A549 treated with DMSO at 1 μM for 4 hours (cell line): ENCODE measurements at places on chromosomes 5 and 9. TPM values are rescaled to one million over a fixed set of nuclear protein-coding genes. Genes with fewer than 3 reads are reported as not detected.

The LHX3 gene
- total RNA-seq, result 0.05 to 0.13 TPM (median 0.09 TPM) in 5 replicates

The IL4 gene
- not detected in 5 replicates for total RNA-seq

The POLR3G gene
- total RNA-seq, result 15.2 to 18.8 TPM (median 16.0 TPM) in 5 replicates

The OR13C9 gene
- not detected in 5 replicates for total RNA-seq

The SPATA31E1 gene
- 0.04 TPM in 1 of 5 replicates, not detected in the others for total RNA-seq

The PCDHB7 gene
- total RNA-seq, result not detected in 5 replicates

The C9orf50 gene
- total RNA-seq, result 0.08 TPM in 1 of 5 replicates, not detected in the others

The OR1Q1 gene
- not detected in 5 replicates for total RNA-seq

The CATSPER3 gene
- total RNA-seq, result 0.17 to 0.63 TPM (median 0.47 TPM) in 5 replicates

The GFI1B gene
- total RNA-seq, result 0.06 to 0.15 TPM (median 0.06 TPM) in 3 of 5 replicates, not detected in the others

The SLC27A6 gene
- 0.03 TPM in 1 of 5 replicates, not detected in the others for total RNA-seq

The ANKHD1 gene
- total RNA-seq, result 50.2 to 59.9 TPM (median 54.6 TPM) in 5 replicates

The LCNL1 gene
- total RNA-seq, result 0.02 to 0.10 TPM (median 0.05 TPM) in 3 of 5 replicates, not detected in the others

The PCA3 gene
- total RNA-seq, result not detected in 5 replicates

The C9orf153 gene
- total RNA-seq, result 0.14 to 0.65 TPM (median 0.26 TPM) in 3 of 5 replicates, not detected in the others

The IRX2 gene
- 1.1 to 1.7 TPM (median 1.4 TPM) in 5 replicates for total RNA-seq

The PTGER4 gene
- 0.69 to 0.94 TPM (median 0.80 TPM) in 5 replicates for total RNA-seq

The TUSC1 gene
- 3.8 to 8.6 TPM (median 7.6 TPM) in 5 replicates for total RNA-seq

The TEK gene
- total RNA-seq, result 0.05 to 0.15 TPM (median 0.07 TPM) in 5 replicates

The SCGB3A2 gene
- total RNA-seq, result not detected in 5 replicates

The TAF11L5 gene
- not detected in 5 replicates for total RNA-seq

The ZNF474 gene
- 0.14 to 0.48 TPM (median 0.44 TPM) in 5 replicates for total RNA-seq

The PCDHB8 gene
- total RNA-seq, result 0.24 to 0.35 TPM (median 0.29 TPM) in 5 replicates

The FAM81B gene
- total RNA-seq, result not detected in 5 replicates

The CCNJL gene
- total RNA-seq, result 11.2 to 14.0 TPM (median 12.4 TPM) in 5 replicates

The CLIC3 gene
- 2.2 to 2.7 TPM (median 2.6 TPM) in 5 replicates for total RNA-seq

The PCDHB11 gene
- 0.07 to 0.12 TPM (median 0.11 TPM) in 3 of 5 replicates, not detected in the others for total RNA-seq

The ZFP62 gene
- total RNA-seq, result 7.4 to 12.0 TPM (median 10.1 TPM) in 5 replicates

The DMRT2 gene
- 0.09 to 0.10 TPM in 2 of 5 replicates, not detected in the others for total RNA-seq

The CRB2 gene
- total RNA-seq, result 0.04 to 0.12 TPM (median 0.07 TPM) in 5 replicates

The SLC36A3 gene
- not detected in 5 replicates for total RNA-seq

The MSX2 gene
- total RNA-seq, result 5.2 to 6.7 TPM (median 5.5 TPM) in 5 replicates

The SPATA31A3 gene
- total RNA-seq, result not detected in 5 replicates

The PCAT7 gene
- total RNA-seq, result 0.66 to 1.2 TPM (median 0.92 TPM) in 5 replicates

The SH3TC2 gene
- 0.21 to 0.84 TPM (median 0.31 TPM) in 5 replicates for total RNA-seq
